Sigmoid colon (tissue), 7 donors: ENCODE measurements at places on chromosomes 13 and 19. TPM values are rescaled to one million over a fixed set of nuclear protein-coding genes. Genes with fewer than 3 reads are reported as not detected.

DNA sequence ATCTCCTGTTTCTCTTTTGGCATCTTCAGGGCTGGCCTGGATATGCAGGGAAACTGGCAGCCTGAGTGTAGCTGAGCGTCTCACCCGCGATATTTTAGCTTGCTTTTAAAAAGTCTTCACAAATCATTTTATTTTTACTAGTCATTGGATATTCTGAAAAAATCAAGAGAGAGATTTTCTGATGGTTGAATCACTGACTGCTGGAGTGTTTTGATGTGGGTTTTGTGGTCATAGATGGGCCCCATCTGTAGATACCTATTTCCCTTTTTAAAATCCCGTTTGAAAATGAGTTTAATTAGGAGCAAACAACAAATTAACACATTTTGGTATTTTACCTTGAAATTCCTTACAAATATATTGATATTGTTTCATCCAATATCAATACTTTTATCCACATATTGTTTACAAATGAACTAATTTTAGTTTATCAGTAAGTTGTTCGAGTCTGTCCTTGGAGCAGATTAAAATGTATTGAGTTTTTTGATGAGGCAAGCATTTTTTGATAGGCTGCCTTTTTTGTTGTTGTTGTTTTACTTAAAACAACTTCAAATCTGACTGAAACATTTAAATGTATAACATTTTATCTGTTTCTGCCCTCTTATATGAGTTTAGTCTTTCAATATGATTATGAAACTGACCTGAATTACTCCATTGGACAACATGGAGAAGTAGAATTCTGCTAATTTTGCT is 21.5 kb upstream of the OXGR1 start:
- no peak overlapping the region for H3K27ac ChIP-seq
- H3K27me3 ChIP-seq = no peaks in the 10 kb centered on the region
- no peak overlapping the region for H3K4me3 ChIP-seq
- no peaks in the 10 kb centered on the region for H3K36me3 ChIP-seq

- H3K4me3 ChIP-seq = no peak overlapping the region
- no peak overlapping the region for H3K27ac ChIP-seq
- no peaks in the 10 kb centered on the region for H3K27me3 ChIP-seq
- no peak for DNase-seq
- no peaks in the 10 kb centered on the region for H3K36me3 ChIP-seq
Observed at GRCh38 chr13:101706651-101707050, 254.2 kb downstream of the ITGBL1 start.

DNA sequence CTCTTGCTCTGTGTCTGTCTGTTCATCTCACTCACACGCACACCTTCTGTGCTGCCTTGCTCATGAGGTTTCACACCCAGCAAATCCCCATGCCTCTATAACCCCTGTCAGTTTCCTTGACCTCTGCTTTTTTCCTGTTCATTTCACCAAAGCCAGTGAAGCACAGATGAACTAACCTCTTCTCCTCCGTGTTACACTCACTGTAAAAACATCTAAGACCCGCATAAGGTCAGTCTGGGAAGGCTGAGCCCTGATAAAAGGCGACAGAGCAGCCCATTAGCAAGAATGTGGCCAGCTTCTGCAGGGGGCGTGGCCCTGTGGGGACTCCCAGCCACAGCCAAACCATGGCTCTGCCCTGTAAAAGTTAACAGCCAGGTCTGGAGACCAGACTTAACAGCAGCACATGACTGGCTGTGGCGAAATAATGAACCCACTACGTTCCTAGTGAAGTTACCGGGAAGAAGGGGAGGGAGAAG is 42.8 kb upstream of the NPAS1 start:
- no peaks in the 10 kb centered on the region for H3K36me3 ChIP-seq
- no peaks in the 10 kb centered on the region for H3K27me3 ChIP-seq
- H3K4me1 ChIP-seq = peaks cover 58% of the 10 kb centered on the region
- H3K27ac ChIP-seq = peak overlapping the region; percentile 87

DNA sequence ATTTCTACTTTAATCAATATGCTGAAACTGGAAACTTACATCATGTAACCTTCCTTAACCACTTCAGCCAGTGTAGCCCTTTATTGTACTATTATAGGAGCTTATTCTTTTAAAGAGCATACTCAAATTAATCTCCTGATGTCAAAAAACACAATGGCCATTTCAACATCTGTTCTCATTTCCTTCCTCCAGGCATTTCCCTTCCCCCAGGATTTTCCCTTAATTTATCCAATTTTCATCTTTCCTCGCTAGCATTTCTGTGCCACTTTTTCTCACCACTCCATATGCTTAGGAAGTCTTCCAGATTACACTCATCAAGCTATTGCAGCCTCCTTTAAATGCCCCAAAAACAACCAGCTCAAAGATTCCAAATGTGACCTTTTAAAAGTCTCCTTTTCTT is 265.0 kb downstream of the PCDH9 start:
- no peak for DNase-seq
- H3K27ac ChIP-seq = no peak overlapping the region
- H3K4me1 ChIP-seq = no peaks in the 10 kb centered on the region
- no peaks in the 10 kb centered on the region for H3K36me3 ChIP-seq

- H3K4me3 ChIP-seq = no peak overlapping the region
- no peak for DNase-seq
- H3K4me1 ChIP-seq = no peaks in the 10 kb centered on the region
- H3K36me3 ChIP-seq = no peaks in the 10 kb centered on the region
- no peak overlapping the region for H3K27ac ChIP-seq
Observed at GRCh38 chr13:74025369-74025768, 108.8 kb downstream of the KLF12 start.

GRCh38 chr19:30078381-30078910 is 136.4 kb downstream of the URI1 start:
- H3K4me1 ChIP-seq = no peaks in the 10 kb centered on the region
- no peaks in the 10 kb centered on the region for H3K36me3 ChIP-seq
- no peak overlapping the region for H3K4me3 ChIP-seq
- peak; percentile 36 for DNase-seq
- no peak overlapping the region for H3K27ac ChIP-seq

GRCh38 chr13:98761126-98761985 is 8.9 kb upstream of the SLC15A1 start:
- no peaks in the 10 kb centered on the region for H3K27me3 ChIP-seq
- no peak overlapping the region for H3K4me3 ChIP-seq
- H3K4me1 ChIP-seq = no peaks in the 10 kb centered on the region
- DNase-seq = no peak
- H3K36me3 ChIP-seq = no peaks in the 10 kb centered on the region

DNA sequence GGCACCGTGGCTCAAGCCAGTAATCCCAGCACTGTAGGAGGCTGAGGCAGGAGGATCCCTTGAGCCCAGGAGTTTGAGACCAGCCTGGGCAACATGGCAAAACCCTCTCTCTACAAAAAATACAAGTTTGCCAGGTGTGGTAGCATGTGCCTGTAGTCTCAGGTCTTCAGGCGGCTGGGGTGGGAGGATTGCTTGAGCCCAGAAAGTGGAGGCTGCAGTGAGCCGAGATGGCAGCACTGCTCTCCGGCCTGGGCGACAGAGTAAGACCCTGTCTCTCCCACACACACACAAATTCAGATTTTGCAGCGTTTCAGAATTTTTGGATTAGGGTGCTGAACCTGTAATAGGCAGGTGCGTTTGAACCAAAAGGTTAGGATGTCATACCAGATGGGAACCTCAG is 2.2 kb downstream of the RPS11 start:
- no peaks in the 10 kb centered on the region for H3K27me3 ChIP-seq
- H3K27ac ChIP-seq = no peak overlapping the region
- no peak overlapping the region for H3K4me3 ChIP-seq

- H3K4me3 ChIP-seq = no peak overlapping the region
- H3K27ac ChIP-seq = peak overlapping the region; percentile 95
- DNase-seq = peak; percentile 99
- no peaks in the 10 kb centered on the region for H3K4me1 ChIP-seq
- no peaks in the 10 kb centered on the region for H3K27me3 ChIP-seq
Observed at GRCh38 chr19:55113570-55114039, 3.8 kb downstream of the PPP1R12C start.

DNA sequence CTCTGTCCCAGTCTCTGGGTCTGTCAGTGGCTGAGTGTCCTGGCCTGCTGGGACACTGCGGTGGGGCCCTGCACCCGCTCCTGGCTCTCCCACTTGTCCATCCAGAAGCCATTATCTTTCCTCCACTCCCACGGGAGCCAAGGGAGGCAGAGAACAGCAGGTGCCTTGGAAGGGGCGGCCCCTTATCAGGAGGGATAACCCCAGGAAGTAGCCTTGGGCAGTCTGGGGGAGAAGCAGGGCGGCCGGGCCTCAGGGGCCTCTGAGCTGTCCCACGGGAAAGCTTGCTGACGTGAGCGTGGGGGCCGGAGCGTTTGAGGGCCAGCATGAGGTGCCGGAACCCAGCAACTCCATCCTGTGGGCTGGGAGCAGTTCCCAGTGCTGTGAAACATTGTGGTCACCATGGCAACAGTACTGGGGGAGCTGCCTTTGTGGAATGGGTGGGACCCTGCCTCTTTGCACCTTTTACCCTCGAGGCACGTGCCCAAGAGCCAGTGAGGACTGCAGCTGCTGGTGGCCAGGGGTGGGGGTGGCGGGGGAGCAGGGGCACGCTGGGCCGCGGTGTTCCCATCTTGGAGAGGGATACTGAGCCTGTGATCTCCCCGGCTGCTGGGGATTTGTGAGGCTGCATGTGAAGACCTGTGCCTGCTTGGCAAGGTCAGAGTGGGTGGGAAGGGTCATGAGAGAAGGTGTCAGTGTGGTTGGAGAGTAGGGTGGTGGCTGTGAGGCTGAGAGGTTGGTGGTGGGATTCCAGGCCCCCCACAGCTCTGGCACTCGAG is 20.9 kb downstream of the KLHL26 start:
- no peaks in the 10 kb centered on the region for H3K27me3 ChIP-seq
- H3K4me3 ChIP-seq = no peak overlapping the region
- peaks cover 45% of the 10 kb centered on the region for H3K4me1 ChIP-seq

- no peak for DNase-seq
- no peaks in the 10 kb centered on the region for H3K27me3 ChIP-seq
- H3K4me1 ChIP-seq = no peaks in the 10 kb centered on the region
- no peaks in the 10 kb centered on the region for H3K36me3 ChIP-seq
- H3K27ac ChIP-seq = no peak overlapping the region
- no peak overlapping the region for H3K4me3 ChIP-seq
Observed at GRCh38 chr13:21894091-21894490, 223.2 kb downstream of the FGF9 start.

DNA sequence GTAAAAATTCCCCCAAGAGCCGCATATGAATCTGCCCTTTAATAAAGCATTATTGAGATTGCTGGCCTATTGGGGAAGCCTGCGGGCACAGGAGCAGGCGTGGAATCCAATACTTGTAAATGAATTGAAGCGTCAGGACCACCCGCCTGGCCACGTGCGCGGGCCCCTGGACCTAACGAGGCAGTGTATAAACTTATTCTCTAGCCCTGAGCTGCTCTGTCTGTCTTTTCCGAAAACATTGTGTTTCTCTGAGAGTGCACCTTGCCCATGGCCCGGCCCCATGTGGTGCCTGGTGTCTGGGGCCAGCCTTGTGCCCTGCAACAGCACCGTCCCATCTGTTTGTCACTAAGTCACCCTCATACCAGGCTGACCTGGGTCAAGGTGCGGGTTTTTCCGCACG is 14.4 kb downstream of the UBXN6 start:
- no peak overlapping the region for H3K27ac ChIP-seq
- peaks cover 33% of the 10 kb centered on the region for H3K36me3 ChIP-seq
- H3K4me1 ChIP-seq = no peaks in the 10 kb centered on the region
- no peak overlapping the region for H3K4me3 ChIP-seq
- H3K27me3 ChIP-seq = no peaks in the 10 kb centered on the region

DNA sequence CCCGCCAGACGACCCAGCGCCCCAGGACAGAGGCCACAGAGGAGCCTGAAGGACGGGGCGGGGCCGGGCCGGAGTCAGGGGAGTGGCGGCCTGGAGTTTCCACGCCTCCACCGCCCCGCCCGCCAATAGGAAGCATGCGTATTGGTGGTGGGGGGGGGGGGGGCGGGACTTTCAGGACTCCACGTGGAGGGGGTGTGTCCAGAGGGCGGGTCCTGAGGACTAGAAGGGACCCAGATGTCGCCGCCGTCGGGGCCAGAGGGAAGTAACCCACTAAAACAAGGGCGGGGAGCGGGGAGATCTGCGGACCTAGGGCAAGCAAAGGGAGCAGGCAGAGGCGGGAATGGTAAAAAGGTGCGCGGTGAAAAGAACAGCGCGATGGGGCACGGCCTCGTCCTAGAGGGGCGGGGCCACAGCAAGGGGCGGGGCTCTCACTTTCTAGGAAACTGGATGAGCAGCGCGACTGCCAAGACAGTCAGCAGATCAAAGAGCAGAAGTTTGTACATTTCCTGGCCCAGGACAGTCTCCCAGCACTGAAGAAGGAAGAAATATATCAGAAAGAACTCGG is 2.8 kb upstream of the LENG1 start:
- H3K27ac ChIP-seq = peak overlapping the region; percentile 58
- DNase-seq = peak; percentile 96
- H3K4me1 ChIP-seq = peaks cover 55% of the 10 kb centered on the region
- peaks cover 30% of the 10 kb centered on the region for H3K27me3 ChIP-seq

DNA sequence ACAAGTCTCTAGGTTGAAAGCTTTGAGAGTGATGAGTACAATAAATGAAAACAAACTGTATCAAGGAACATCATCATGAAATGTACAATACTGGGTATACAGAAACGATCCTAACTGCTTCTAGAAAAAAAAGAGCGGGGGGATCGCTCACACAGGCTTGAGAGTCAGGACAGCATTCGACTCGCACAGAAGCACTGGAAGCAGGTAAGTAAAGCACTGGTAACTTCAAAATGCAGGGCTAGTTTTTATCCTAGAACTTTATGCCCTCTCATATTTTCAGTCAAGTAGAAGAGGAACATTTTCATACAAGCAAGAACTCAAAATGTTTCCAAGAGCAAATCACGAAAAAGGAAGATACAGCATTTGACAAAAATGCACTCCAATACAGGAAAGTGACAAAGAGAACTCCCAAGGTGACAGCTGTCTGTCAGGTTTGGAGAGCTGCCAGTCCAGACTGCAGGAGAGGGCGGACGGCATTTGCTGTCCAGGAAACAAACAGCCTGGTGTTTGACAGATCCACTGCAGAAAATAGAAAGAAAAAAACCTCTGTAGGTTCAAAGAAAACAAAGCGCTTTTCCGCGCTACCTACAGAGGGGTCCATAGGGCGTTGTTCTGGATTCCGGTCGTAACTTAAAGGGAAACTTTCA is 58.2 kb upstream of the XPO4 start:
- H3K4me1 ChIP-seq = no peaks in the 10 kb centered on the region
- H3K27ac ChIP-seq = no peak overlapping the region
- H3K27me3 ChIP-seq = no peaks in the 10 kb centered on the region
- no peaks in the 10 kb centered on the region for H3K36me3 ChIP-seq

DNA sequence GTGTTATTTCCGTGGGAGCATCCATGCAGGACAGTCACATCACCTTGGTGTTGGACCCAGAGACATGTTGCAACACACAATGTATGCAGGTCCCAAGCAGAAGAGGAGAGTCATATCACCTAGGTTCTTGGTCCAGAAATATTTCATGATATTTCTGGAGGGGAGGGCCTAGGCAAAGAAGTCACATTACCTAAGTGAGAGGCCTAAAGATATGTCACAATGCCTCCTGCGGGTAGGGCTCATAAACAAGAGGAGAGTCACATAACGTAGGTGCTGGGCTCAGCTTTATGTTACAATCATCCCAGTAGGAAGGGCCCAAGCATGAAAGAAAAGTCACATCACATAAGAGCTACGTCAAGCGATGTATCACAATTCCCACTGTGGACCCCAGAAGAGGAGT is 10.8 kb upstream of the ZNF724 start:
- no peaks in the 10 kb centered on the region for H3K27me3 ChIP-seq
- no peak overlapping the region for H3K27ac ChIP-seq
- H3K4me1 ChIP-seq = no peaks in the 10 kb centered on the region
- no peak for DNase-seq

MUC16 gene
- total RNA-seq = not detected

ZNF135 gene
- total RNA-seq = 10.0 TPM

TEX101 gene
- total RNA-seq = not detected

CFD gene
- total RNA-seq = 830 TPM

OR4F17 gene
- not detected for total RNA-seq

ONECUT3 gene
- total RNA-seq = not detected

ZNF544 gene
- 36.4 TPM for total RNA-seq

NCR1 gene
- total RNA-seq = not detected

POU2F2 gene
- 1.2 TPM for total RNA-seq

TUBA3C gene
- total RNA-seq = not detected

KLK3 gene
- not detected for total RNA-seq
